Glomerular endothelial cell (primary cell): ENCODE measurements at places on chromosomes 13 and 19.

DNA sequence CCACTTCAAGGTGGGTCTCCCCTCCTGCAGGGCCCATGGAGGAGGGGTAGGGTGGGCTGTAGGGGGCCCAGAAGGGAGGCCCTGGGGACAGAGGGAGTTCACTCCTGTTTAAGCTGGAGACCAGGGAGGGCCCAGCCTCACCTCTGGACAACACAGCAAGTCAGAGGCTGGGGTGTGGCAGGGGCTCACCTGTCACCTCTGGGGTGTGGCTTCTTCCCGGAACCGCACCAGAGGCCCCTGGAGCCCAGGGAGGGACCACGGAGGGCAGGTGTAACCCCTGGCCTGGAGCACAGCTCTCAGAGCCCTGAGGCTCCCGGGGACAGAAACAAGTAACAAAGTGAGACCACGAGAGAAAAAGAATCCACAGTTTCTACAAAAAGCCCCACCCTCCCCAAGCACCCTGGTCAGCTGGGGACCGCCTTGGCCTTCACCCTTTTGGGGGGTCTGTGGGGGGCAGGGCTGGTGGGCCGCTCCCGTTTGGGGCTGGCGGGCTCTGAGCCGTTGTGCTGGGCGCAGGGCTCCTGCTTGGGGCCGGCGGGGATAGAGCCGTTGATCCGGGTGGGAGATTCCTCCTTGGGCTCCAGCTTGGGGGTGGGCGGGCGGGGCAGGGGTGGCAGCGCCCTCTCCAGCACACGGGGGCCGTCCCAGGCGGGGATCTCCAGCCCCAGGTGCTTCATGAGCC lies 8.0 kb downstream of the SIRT6 start:
- DNase-seq, result no peak

DNA sequence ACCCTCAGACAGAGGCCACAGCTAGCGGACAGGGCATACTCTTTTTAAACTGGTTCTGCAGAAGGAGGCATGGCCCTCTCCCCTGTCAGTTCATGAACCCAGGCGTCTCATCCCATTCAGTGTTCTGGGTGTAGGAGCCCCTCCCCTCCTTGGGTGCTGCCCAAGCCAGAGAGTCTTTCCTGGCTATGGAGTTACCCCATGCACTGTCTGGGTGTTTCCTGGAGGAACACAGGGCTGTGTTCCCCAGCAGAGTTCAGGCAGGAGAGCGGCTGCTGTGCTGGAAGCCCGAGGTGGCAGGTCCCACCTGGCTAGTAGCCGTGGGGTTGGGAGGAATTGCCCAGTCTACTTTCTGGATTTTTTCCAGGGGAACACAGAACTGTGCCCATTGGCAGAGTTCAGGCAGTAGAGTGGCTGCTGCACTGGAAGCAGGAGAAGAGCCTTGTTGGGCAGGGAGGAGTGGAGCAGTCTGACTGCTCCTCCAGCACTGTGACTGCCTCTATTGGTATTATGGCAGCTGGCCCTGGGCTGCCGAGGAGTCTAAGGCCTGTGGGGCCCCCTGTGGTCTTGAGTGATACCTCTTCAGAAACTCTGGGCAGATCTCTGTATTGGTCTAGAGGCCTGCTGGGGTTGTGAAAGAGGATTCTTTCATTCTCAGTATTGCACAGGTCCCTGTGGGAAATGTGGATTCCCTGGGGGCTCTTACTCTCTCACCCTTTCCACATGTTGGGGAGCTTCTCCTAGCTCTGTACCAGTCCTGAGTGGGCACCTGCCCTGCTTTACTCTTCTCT lies 168.3 kb downstream of the PCDH20 start:
- DNase-seq, result no peak

- DNase-seq, result no peak
Observed at GRCh38 chr13:48000559-48001113, 437 bp downstream of the SUCLA2 start.

DNA sequence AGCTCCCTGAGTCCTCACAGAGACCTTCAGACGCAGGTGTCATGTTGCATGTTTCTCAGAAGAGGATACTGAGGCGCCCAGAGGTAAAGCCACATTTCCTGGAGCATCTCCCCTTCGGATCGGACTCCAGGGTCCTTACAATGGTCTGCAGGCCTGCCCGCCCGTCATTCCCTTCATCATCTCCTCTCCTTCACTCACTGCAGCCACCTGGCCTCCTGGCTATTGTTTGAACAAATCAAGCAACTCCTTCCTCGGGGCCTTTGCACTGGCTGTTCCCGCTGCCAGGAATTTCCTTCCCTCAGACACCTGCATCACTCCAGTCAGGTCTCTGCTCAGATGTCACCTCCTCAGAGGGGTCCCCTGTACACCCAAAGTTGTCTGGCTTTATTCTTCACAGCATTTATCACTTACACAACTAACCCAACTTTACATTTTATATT lies 20.3 kb downstream of the CEACAM16 start:
- DNase-seq, result no peak

- DNase-seq, result no peak
Observed at GRCh38 chr19:7007859-7008258, 13.4 kb downstream of the MBD3L2B start.

DNA sequence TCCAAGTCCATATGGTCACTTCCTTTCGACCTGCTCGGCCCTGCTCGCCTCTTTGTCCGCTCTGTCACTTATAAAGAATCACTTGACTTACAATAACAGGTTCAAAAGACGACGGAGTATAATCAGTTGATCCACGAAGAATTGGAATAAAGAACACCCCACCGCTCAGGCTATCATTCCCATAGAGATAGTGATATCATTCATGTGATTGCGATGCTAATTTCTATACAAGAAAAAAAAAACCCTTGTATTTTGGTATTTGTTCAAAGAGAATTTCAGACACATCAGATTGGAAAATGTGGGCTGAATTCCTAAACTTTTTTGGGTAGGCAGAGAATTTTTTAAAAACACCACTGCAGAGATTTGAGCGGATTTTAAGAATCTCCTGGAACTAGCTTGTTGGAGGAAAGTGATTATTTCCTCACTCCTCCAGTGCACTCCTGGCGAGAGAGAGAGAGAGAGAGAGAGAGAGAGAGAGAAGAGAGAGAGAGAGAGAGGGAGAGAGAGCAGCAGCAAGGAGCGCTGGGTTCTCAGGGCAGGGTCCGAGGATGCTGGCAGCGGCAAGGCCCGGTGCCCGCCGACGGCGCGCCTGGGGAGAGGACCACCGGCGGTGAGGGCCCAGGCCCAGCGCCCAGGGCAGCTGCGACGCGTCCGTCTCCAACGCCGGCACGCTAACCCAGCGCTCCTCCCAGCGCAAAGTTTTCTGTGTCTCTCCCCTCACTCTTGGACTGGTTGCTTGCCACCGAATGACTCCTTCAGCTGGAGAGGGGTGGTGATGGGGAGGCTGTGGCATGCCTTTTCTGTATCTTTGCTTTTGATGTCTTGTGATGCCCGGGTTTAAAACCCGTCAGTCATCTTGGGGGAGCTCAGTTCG lies 149.0 kb upstream of the ZNF536 start:
- DNase-seq, result no peak

GRCh38 chr13:22082437-22083100 lies 411.7 kb downstream of the FGF9 start:
- DNase-seq, result no peak

DNA sequence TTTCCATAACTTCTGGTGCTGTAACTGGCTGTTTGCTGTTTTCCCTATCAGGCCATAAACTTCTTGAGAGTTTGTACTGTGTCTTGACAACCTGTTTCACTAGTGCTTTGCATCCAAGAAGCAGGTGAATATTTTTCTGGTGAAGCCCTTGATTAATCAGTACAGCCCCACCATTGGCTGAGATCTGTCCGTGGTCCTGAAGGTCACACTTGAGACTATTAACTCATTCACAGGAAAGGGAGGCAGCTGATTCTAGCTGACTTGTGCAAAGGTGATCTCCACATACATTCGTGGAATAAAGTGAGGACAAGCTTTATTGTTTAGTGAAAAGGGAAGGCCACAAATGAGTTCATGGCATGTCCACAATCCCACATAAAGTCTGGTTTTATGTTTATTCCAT lies 61.4 kb upstream of the ZNF835 start:
- DNase-seq, result no peak

- DNase-seq, result no peak
Observed at GRCh38 chr13:114134111-114134943, 1.9 kb upstream of the RASA3 start.

GRCh38 chr13:78102121-78102677 lies 183.6 kb upstream of the EDNRB start:
- DNase-seq, result peak; percentile 9

DNA sequence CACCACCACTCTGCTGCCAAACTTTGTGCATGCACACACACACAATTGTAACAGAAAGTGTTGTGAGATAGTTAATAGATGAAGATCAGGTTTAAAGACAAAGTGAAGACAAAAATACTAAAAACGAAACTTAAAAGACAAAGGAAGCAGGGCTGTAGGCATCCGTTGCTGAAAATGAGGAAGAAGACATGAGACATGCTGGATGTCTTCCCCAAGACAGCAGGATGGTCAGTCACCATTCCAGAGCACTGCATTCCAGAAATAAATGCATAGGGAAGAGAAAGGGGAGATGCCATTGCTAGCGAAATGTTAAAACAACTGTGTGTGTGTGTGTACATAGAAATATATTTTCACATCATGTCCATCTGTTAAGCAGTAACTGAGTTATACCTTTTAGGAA lies 520.1 kb downstream of the SUCLA2 start:
- no peak for DNase-seq

DNA sequence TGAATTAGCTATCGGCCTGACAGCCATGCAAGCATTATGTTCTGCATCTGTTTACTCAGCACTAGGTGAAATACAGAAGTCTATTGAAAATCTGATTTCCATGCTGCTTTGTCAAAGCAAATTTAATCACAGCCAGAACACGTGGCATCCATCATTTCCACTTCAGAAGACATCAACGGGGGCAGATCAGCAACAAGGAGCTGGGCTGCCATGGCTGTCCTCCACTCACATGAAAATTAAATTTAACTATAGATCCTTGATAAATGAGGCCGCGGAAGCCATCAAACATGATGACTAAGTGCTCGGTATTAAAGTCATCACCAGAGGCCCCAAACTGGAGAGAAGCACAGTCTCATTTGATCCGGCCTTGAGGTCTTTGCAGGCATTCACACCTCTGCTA lies 443.5 kb downstream of the HS6ST3 start:
- DNase-seq, result no peak
